ENCODE measurements at places on chromosomes 2 and 18.

GRCh38 chr2:234454433-234454832, 42.4 kb downstream of the ARL4C start:
- no peak for DNase-seq

GRCh38 chr18:22538426-22538825, 120.7 kb upstream of the CTAGE1 start:
- DNase-seq = no peak

DNA sequence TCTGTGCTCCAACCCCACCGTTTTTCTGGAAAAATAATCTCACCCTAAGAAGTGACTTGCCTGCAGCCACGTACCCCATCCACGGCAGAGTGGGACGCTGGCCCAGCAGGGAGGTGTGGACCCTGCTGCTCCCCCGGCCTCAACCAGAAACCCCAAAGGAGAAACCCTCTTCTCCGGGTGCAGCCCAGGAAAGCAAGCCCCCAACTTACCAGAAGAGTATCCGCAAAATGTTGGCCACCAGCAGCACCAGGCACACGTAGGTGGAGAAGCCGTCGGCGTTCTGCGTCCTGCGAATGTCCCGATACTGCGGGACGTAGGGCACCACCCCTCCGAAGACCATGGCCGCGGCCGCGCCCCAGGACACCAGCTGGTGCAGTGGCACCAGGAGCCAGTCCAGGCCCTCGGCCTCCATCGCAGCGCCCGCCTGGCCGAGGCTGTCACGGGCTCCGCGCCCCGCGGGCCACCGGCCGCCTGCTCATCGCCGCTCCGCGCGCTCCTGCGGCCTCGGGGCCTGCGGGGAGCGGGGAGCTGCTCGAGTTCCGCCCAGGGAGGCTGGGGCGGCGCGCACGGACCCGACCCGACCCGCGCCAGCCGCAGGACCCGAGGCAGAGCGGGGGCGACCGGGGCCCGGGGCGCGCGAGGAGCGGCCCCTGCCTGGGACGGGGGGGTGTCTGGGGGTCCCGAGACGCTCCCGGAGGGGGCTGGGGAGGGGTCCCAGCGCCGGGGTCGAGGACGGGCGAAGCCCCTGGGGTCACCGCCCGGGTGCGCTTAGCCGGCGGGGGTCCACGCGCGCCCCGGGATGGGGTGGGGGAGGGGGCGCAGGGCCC, 725 bp downstream of the SLC66A2 start:
- DNase-seq = no peak

DNA sequence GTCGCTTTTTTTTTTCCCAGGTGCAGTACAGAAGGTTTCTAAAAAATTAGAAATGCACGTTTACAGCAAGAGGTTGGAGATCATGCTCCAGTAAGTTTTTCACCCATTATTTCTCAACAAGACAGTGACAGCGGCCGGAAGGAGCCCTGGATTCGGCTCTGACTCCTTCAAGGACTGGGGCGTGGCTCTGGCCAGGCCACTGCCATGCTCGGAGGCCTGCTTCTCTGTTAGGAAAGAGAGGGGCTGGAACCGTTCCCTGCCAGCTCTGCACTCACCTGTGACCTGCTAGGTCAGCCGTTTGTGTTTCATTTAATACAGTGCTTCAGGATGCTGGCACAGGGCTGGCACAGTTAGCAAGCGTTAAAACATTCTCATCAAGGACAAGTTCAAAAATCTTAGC, 6.7 kb upstream of the IAH1 start:
- no peak for DNase-seq

GRCh38 chr2:7018767-7019166, 101.6 kb downstream of the RNF144A start:
- no peak for DNase-seq

DNA sequence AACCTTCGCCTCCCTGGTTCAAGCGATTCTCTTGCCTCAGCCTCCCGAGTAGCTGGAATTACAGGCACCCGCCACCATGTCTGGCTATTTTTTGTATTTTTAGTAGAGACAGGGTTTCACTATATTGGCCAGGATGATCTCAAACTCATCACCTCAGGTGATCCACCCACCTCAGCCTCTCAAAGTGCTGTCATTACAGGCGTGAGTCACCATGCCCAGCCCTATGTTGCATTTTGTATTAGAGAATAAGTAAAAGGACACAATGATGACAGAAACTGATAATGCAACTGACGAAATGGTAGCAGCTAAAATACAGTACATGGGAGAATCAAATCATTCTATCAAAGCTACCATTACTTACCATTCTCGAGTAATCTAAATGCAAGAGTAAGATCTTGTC, 276.7 kb downstream of the DSEL start:
- DNase-seq = no peak

DNA sequence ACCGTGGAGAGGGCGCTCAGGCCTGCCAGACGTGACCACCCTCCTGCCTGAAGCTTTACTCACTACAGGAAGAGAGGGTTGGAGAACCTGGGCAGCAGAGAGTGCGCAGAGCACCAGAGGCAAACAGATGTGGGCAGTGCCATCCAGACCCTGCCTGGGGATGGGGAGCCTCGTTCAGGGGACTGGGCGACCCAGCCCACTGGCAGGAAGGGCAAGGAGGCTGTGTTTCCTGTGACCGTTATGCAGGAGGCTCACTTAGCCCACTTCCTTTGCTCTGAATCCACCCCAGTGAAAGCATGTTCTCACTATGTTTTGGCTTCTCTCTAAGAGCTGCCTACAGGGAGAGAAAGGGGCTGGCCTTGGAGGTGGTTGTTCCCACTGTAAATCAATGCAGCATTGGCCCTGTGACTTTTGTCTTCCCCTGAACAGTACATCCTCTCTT, 23.0 kb upstream of the ACKR3 start:
- DNase-seq = no peak

- DNase-seq = no peak
These were observed 40.4 kb downstream of the SYT4 start for GRCh38 chr18:43236921-43237320.

- no peak for DNase-seq
These were observed 2186.3 kb upstream of the CELF4 start for GRCh38 chr18:39751921-39752320.

DNA sequence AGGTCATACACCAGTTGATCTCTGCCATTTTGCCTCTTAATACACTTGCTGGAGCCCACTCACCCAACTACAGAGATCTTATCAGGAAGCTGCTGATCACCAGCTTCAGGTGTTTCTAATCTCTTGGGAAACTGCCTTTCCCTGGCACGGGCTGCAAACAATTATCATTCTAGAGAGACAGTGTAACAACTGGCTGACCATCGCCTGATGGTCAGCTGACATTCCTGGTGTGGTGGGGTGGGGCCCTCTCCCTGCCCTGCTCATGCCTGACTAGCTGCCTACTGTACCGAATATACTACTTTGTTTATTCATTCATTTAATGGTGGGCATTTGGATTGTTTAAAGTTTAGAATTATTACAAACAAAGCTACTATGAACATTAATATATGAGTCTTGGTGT, 311.5 kb downstream of the CBLN2 start:
- DNase-seq = no peak

DNA sequence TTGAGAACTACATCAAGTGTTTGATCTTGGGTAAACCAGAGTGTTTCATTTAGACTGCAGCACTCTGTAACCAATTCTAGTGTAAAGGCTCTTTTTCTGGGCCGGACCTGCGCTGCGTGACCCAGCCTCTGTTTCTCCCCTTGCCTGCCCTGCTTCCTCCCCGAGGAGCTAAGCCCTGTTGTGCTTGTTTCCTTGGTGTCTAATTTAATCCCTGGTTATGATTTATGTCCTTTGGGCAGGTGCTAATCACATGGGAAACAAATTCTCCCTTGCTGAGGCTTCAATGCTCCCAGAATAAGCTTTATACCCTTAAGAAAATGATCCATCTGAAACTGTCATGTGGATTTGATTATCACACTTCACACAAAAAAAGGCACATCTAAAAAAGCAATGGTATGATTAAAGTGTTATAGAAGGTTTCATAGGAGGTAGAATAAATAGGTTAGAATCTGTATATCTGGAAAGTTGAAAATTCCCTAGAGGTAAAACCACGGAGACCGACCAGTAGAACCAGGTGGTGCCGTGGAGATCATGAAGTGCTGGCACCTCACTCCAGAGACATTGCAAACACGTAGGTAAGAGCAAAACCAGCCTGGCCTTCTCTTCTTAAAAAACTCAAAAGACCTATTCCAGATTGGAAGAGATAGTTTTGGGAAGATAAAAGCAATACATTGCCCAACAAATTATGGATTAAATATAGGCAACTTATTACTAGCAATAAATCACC, 31.0 kb upstream of the SLC9A2 start:
- no peak for DNase-seq

GRCh38 chr2:161625314-161625919, 1.2 kb downstream of the SLC4A10 start:
- no peak for DNase-seq

GRCh38 chr2:36459725-36460137, 104.2 kb downstream of the CRIM1 start:
- DNase-seq = no peak

DNA sequence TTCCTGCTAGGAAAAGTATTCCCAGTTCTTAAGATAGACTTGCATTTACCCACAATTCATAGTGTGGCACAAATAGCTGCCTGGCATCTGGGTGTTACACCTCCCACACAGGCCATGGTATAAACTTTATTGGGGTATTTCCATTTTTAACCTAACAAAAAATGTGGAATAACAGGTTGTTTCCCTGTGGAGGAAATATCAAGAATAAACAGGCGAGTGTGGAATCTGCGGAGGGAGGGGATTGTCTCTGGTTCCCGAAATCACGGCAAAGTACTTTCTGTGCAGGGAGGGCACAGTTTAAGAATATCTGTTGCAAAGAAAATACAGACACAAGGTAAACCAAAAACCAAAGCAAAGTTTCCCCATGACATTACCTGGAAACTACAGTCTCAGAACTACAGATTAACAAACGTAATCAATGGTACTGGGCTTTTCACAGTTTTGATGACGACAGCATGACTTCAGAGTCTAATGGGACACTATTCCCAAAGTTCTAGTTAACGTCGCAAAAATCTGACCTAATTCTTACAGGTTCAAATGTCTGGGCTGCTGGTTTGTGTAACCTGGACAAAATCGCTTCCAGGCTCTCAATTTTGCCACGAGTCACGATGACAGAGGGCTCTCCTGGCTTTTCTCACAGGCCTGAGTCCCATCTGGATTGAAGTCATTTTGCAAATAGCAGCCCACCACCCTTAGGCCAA, 1.4 kb downstream of the STARD7 start:
- DNase-seq = no peak

DNA sequence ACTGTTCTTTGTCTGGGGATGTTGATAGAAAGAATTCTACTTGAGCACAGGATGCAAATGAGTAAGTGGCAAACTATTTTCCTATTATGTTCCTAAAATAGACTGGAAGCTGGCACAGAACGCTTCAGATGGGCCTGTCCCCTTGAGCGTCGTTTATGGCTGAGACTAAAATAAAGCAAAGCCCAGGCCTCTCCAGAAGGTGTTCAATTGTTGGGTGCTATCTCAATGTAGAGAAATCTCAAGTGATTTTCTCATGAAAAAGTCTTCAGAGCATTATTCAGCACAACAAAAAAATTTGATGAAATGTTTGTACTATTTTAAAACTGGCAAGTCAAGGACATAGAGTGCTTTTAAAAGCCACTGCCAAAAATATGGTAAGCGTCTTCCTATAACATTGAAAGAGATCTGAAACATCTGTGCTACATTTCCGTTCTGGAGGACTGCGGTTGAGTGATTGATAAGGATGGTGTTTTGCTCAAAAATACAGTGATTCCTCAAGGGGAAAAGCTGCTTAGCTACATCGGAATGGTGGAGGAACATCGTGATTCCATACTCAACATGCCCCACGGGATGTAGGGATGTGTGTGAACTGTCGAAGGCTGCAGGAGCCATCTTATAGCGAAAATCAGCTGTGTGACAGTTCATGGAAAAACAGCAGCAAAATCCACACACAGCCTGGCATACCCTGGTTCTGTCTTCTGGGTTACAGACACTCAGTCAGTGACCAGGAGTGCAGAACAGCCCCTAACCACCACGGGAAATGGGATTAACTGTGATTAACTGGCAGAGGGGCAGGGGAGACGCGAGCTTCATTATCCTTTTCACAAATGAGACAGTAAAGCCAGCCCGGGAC, 10.4 kb upstream of the LRRFIP1 start:
- DNase-seq = no peak

DNA sequence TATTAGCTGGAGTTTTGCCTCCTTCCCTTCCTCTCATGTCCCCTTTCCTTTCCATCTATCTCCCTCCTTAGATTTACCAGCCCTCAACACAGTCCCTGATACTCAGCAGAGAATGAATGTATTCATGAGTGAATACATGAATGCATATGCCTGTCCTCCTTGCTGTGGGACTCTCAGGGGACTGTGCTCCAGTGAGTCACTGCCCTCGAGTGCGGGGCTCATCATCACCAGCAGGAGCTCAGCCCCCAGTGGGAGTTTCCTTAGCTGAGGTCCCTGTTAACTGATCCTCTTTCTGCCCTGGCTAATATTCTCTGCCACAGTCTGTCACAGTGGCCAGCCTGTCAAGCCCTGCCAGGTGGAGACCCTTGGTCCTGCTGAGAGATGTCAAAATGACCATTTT, 104.9 kb upstream of the LHCGR start:
- no peak for DNase-seq

Measured in activated CD4-positive, alpha-beta T cell treated with anti-CD3 and anti-CD28 coated beads, Interleukin-2, amount 50 U/mL, for 1 hour (primary cell).